ENCODE measurements at places on chromosomes 3 and 15.

- no peak for DNase-seq
Observed at GRCh38 chr3:14455571-14456317, 53.3 kb downstream of the SLC6A6 start.

DNA sequence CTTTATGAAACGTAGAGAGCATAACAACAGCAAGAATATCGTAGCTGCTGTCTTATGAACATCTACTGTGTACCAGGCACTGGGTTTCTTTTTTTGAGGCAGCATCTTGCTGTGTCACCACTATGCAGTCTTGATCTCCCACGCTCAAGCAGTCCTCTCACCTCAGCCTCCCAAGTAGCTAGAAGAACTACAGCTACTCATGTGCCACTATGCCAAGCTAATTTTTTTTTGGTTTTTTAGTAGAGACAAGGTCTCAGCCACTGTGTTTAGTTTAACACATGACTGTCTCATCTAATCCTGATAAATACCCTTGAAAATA, 129.9 kb downstream of the VGLL4 start:
- DNase-seq = no peak

DNA sequence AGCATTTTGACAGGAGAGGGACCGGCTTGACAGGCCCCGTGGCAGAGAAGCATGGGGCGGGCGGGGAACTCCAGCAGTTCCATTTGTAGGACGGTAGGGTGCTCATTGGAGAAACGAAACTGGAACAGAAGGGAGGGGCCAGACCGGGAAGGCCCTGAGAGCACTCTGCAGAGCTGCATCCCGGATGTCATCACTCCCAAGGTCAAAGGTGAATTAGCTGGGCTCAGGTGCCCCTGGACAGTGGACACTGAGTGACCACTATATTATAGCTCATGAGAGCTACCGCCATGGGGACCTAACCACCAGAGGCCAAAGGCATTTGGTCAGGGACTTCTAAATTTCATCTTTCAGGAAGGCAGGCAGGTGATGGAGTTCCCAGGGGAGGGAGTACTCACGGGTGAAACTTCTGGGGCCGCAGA, 7.3 kb downstream of the CSRNP1 start:
- no peak for DNase-seq

DNA sequence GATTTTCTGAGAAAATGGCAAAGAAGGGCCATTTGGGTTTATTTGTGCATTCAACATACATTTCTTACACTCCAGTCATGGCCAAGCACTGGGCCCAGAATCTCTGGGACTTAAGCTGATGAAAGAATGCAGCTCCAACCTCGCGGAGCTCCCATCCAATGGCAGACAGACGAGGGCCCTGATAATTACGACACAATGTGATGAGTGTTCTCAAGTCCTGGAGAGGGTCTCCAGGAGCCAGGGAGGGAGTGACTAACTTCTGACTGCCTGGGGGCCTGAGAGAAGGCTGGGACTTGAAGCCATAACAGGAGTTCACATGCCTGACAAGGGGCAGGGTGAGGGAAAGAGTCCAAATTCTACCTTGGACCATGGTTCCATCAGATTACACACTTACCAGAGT, 42.6 kb upstream of the BNC1 start:
- no peak for DNase-seq

GRCh38 chr3:117303443-117303842, 593.9 kb downstream of the TUSC7 start:
- no peak for DNase-seq

DNA sequence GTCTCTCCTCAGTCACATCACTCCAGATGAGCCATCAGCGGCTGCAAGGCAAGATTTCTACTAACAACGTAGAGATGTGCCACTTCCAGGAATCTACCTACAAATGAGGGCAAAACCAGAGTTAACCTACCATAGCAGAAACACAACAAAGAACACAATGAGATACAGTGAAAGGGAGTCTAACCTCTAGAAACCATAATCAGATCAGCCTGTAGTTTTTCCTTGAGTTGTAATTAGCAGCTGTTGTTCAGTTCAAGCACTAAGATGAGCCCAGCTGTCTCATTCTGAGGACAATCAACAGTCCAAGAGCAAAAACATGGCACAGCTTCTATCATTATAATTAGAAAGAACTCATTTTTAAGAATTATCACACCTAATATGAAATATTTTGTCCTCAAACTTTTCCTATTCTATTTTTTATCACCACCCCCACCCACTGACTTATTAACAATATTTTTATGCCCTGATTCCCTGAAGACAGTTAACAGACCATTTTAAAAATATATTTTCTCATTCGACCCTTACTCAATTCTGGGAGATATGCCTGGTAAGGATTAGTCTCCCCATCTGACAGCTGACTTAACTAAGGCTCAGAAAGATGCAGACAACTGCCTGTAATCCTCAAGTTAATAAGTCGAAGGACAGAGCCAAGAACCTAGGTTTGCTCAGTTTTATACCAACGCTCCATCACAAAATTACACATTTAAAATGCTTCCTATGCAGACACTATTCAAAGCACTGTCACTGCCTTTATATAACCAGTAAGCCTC, 50.1 kb downstream of the MAGI1 start:
- no peak for DNase-seq

DNA sequence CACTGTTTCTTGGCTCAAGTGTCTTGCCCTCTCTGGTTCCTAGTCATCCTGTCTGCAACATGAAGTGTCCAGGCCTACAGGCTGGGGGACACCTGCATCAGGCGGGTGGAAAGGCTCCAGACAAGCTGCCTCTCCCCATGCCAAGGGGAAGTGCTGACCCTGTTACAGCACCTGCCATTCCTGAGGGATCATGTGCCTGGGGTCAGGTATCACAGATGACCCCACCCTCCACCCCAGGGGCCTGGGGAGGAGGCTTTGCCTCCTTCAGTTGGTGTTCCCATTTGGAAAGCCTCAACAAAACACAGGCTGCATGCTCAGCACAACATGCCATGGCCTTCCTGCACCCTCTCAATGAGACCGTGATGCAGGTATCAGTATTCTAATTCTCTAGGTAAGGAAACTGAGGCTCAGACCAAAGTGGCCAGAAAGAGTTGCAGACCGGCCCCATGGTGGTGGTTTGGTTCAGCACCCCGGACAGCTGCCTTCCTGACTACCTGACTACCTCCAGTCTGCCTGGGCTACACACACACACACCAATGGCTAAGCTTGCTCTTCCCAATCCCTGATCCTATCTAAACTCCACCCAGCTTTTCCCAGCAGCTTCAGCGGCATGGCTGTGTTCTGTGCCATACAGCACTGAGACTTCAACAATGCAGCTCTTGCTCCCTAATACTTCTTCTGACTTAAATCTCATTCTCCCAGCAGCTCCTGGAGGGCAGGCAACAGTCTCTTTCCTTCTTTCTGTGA, 69.7 kb upstream of the LINGO1 start:
- no peak for DNase-seq

- peak; percentile 90 for DNase-seq
Observed at GRCh38 chr15:70198441-70199123, 100.9 kb upstream of the TLE3 start.

GRCh38 chr3:23508464-23508863, 297.3 kb upstream of the UBE2E1 start:
- DNase-seq = no peak

DNA sequence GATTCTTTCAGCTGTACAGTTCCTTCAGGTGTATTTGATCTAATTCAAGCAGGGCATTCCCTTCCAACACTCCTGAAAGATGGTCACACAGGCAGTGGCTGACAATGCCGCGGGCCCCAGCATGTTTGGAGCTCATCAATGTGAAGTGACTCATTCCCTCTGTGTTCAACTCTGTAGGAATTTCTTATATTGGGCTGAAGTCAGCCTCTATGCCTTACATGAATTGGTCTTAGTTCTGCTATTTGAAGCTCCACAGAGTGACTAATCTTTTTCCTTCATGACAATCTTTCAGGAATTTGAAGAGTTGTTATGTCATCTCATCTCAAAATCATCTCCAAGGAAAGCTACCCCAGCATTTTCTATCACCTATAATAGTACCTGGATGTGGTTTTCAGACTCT, 142.5 kb upstream of the C2CD4B start:
- DNase-seq = no peak

DNA sequence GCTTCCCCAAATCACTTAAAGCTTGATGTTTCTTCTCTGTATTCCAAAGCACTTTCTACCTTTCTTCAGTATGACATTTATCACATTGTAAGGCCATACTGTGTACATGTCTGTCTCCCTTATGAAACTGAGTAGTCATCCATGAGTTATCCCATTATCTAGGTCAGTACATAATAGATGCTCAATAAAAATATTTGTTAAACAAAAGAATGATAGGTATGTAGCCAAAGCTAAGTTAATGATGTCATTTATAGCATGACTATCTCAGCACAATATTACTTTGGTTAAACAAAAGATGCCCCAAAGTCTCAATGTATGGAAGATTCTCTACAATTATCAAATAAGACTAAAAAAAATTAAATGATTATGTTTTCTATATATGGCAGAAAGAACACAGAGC, 3.1 kb upstream of the TMCO5A start:
- DNase-seq = no peak

GRCh38 chr3:183306798-183307671, 54.0 kb downstream of the B3GNT5 start:
- DNase-seq = no peak

- no peak for DNase-seq
Observed at GRCh38 chr3:43790060-43790459, 99.3 kb downstream of the ABHD5 start.

DNA sequence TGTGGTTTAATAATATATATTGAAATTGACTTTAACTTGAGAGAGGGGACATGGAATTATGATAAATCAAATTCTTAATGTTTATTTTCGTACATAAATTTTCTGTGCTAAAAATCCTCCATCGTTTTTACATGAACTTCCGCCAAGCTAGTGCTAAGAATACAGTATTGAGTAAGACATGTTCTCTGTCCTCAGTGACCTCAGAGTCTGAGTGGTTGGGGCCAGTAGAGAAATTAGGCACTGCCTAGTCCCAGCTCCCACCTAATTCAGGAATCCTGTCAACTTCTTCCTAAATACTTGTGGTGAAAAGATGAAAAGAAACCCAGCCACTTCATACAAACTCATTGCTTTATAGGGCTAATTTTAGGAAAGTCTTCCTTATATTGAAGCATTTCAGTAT, 110.3 kb downstream of the PPP2R3A start:
- no peak for DNase-seq

DNA sequence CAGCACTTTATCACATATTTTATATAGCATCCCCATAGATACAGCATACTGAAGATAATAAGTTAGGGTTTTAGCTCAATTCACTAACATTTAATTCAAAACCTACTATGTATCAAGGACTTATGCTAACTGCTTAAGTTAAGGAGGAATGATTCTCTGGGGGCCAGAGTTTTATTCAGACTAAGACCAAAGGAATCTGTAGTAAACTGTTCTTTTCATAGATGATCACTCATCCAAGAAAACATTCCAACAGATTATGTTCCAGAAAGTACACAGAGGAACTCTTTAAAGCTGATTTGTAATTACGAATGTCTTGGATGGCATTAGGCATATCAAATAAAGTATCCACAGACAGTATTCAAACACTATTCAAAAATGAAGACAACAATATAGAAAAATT, 226.4 kb downstream of the SCAPER start:
- DNase-seq = no peak

DNA sequence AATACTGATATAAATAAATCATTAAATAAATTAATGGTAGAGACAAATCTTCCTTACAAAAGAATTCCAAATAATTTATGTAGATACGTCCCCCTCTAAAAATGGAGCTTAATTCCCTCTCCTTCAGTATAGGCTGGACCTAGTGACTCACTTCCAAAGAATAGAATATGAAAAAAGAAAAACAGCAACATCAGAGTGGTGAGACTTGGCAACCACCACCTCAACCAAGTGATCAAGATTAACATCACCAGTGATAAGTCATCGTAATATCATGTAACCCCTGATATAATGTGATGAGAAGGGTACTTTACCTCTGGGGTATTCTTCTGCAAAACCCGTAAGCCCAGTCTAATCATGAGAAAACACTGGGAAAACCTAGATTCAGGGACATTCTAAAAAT, 13.4 kb downstream of the GOLGB1 start:
- DNase-seq = no peak

DNA sequence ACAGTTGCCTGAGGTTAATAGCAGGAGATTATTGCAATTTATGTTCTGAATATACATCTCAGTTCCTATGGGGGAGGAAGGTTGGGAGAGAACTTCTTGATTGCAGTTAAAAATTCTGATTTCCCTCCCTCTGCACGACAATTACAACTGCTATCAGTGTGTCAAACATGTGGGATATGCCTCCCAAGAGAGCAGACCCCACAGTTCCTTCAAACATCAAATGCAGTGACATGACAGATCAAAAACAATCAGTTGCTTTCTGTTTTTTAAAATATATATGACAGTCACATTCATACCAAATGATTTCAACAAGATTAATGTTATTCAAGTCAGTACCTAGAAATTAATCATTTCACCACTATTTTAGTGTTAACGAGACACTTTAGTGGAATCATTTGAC, 639.0 kb downstream of the EDEM1 start:
- DNase-seq = no peak
